Kasumi-1 (cell line): ENCODE measurements at places on chromosomes 5 and 9.

GRCh38 chr5:107979291-107979690, 308.6 kb upstream of the EFNA5 start:
- DNase-seq = no peak

GRCh38 chr5:178286226-178287090, 53.9 kb upstream of the PHYKPL start:
- DNase-seq = no peak

DNA sequence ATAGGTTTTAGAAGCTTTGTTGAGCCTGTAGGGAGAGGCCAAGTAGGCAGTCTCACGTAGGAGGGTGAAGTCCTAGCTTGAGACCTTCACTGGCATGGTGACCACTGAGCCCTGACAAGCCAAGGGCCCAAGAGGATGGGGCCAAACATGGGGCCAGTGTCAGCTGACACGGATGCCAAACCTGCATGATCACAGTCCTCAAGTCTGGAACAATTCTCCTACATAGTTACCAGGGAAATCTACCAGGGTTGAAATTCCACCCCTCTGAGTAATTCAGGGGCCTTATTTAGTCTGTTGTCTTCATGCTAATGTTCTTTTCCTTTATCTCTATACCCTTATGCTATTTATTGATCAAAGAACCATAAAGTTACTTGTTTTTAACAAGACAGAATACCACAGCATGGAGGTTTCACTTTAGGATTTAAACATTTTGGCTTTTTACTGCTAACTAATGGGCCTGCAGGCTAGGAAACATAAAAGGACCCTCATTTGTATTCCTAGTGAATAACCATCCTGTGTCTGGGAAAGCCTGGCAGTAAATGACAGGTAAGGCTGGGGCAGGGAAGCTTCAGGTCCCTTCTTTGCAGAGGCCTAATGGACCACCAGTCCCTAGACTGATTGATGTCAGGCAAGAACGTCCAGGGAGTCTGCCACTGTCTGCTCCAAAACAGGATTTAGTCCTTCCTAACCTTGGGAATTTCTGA, 140.8 kb downstream of the FGF1 start:
- no peak for DNase-seq

GRCh38 chr5:1793301-1793740, 6.3 kb downstream of the MRPL36 start:
- DNase-seq = peak; percentile 50

GRCh38 chr9:18472841-18473251, 1.1 kb upstream of the ADAMTSL1 start:
- no peak for DNase-seq

GRCh38 chr9:32554591-32554990, 2.2 kb upstream of the TOPORS start:
- no peak for DNase-seq

- no peak for DNase-seq
Observed at GRCh38 chr9:110599468-110599867, 19.9 kb upstream of the SVEP1 start.

DNA sequence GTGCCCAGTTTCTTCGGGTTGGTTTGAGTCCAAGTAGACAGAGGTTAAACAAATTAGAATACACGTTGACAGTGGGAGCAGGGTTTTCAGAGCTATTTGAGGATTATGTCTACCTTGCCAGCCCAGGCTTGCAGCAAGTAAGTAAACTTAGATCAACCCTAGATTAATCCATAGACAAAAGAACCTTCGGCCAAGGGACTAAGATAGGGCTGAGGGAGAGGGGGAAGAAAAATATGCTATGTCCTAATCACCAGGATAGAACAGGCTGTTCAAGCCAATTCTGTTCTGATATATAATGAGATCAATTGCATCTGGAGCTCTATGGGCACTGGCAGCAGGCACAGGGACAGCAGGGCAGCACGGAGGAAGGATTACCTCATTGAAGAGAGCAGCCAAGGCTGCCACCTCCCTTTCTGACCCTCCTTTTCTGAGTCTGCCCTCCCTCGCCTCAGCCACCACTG, 377.7 kb downstream of the PIK3R1 start:
- DNase-seq = no peak

DNA sequence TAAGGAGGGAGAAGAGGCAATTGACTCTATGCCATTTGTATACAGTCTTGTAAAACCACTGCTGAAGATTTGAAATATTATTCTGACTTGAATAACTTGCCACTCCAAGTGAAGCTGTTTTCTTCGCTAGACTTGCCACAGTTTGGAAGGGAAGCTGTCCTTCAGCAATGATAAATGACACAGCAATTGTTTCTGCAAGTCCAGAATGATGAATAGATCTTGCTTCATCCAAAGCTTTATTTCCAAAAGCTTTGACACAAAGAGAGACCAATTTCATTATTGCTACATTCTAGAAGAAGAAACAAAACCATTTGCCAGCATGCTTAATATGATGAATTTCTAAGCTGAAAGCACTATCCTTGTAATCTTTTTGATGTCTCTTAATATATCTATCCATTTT, 73.7 kb downstream of the ZNF366 start:
- no peak for DNase-seq

DNA sequence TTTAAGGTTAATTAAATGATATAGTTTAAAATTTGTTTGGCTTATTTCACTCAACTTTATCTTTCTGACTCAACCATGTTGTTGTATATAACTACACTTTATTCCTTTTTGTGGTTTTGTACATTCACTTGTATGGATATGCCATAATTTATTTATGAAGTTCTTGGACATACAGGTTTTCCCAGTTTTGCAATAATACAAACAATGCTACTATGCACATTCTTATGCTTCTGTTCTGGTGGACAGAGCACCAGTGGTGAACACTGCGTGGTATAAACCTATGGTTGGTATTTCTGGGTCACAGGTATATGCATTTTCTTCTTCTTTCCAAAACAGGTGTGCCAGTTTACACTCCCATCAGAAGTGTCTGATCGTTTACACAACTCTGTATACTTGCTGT, 35.7 kb upstream of the TRIM14 start:
- DNase-seq = no peak

GRCh38 chr9:133627341-133627740, 8.8 kb upstream of the DBH start:
- DNase-seq = no peak

DNA sequence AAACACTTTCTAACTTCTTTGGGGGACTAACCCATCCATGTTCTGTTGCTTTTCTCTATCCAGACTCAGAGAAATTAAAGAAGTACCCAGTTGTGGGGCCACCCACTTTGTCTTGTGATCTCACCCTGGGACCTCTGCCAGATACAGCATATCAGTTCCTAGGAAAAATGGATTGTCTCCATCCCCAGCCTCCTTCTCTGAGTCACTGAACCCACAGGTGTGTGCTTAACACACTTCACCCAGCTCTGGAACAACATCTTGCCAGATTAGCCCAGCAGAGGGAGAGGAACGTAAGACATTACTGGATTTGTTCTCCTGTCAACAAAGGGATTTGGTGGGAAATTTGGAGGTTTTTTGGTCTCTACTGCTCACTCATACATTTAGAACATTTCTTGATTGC, 19.2 kb downstream of the FAM240B start:
- no peak for DNase-seq

DNA sequence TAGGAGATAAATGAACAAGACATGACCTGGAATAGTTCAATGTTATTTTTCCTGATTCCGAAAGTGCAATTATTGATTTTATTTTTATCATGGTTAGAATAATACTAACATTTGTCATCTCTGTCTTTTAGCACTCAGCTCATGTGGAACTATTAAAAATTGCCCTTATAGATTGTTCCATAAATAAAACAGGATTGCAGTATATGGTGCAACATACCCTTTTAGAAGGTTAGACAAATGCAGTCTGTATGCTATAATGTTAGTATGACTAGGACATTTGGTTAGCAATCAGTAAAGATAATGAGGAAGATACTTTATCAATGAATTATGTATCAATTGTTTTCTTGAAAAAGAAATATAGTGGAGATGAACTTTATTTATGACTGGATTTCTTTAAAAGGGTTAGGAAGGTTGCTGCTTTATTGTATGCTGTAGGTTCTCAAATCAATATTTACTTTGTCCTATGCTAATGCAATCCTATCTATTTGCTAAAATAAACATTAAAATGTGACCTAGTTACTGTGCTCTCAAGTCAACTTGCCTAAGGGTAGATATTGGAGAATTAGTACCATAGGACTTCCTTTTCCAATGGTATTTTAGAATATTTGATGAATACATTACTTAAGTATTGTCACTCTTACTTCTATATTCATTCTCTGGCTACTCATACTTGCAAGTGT, 348.9 kb upstream of the ISL1 start:
- no peak for DNase-seq

- no peak for DNase-seq
Observed at GRCh38 chr5:161278739-161279660, 267.5 kb downstream of the GABRB2 start.

GRCh38 chr5:73284985-73285384, 112.0 kb downstream of the TMEM174 start:
- DNase-seq = no peak

DNA sequence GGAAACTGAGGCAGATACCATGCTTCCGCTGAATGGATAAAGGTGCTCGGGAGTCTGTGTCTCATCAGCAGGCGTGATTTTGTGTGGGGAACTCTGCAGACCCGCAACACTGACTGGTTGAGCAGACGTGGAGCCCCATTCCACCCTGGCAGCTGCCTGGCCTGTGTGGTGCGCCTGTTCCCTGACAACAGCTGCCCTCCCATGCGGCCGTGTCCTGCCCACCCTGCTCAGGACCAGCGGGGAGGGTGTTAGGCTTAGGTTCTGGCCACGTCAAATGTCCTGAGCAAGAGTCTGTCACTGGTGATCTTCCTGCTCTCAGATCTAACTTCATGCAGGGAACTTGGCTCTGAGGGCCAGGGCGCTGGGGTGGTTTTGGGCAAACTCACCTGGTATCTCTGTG, 417.7 kb upstream of the IRX4 start:
- DNase-seq = no peak

DNA sequence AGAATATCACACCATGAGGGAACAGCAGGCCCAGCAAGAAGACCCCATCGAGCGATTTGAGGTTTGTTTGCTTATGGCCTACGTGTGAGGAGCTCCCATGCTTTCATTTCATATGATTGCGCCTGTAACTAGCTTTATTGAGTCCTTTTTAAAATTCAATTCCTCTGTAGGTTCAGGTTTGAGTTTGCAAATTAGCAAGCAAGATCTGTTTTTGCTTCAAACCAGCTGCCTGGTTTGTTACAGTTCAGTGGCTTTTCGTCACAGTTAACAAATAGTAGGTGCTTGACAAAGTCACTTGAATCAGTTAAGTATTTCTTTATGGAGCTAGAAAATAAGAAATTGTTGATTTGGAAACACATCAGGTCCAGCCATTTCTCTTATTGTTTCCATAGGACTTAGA, 56.3 kb downstream of the GPR21 start:
- no peak for DNase-seq

- no peak for DNase-seq
Observed at GRCh38 chr9:23412458-23412857, 413.6 kb downstream of the ELAVL2 start.

- DNase-seq = no peak
Observed at GRCh38 chr5:122404653-122405362, 92.8 kb downstream of the SNCAIP start.

GRCh38 chr5:138067945-138068344, 15.9 kb upstream of the WNT8A start:
- DNase-seq = no peak

GRCh38 chr5:360257-361027, 38.9 kb downstream of the AHRR start:
- no peak for DNase-seq

- no peak for DNase-seq
Observed at GRCh38 chr5:54148858-54149257, 161.5 kb downstream of the ARL15 start.

DNA sequence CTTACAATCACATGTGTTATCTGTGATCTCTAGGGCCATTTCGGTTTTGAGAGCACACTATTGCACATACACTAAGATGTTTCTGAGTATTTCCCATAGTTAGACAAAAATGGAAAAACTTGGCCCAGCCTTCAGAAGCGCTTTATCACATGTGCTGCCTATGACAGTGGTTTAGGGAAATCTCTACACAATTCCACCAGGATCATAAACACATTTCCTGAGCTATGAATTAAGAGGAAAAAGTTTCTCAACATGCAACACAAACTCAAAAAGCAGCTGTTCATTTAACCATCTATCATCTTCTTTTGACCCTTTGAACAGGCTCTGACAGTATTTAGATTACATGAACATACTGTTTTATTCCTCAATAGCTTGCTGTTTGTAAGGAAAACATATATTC, 15.1 kb downstream of the FGF1 start:
- no peak for DNase-seq

DNA sequence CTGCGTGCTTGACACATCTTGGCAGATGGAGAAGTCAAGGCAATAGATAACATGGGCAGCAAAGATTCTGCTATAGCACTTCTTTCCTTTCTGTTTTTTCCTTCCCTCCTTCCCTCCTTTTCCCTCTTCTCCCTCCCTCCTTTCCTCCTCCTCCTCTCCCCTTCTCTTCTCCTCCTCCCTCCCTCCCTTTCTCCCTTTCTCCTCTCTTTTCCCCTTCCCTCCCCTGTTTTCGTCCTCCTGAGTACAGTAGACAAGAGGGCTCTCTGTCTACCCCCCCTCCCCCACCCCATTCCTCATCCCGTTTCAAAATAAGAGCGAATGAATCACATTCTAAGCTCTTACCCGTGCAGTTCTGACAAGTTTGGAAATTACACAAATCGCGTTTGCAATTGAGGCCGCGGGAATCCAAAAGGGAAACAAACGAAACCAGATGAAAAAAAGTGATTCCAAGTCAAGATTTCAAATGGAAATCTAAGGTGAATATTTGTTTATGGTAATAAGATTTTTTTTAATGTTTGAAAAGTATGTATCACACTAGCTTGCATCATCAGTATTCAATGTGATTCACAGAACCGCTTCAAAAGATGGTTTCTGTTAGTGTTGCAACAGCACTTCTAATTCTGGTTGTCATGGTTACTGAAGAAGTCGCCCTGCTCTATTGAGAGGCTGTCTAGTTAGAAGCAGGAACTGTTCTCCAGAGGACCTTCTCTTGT, 1.3 kb downstream of the NIM1K start:
- DNase-seq = peak; percentile 65

GRCh38 chr5:127754706-127755105, 51.5 kb downstream of the CCDC192 start:
- no peak for DNase-seq

DNA sequence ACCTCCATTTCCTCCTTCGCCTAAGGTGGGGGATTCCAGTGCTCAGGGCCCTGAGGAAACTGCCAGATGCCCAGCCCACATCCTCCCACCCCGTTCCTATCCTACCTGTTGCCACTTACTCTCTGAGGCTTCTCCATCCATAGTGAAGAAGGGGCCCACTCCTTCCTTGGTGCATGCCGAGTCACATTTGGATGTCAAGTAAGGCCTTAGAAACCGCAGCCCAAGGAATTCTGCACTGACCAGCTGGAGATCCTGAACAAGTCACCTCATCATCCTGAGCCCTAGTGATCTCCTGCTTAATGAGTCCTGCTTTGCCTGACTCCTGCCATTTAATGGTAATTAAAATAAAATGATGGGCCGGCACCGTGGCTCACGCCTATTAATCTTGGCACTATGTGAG, 6.7 kb upstream of the TNIP1 start:
- no peak for DNase-seq
